BJ (cell line): ENCODE measurements at places on chromosomes 2 and 18.

DNA sequence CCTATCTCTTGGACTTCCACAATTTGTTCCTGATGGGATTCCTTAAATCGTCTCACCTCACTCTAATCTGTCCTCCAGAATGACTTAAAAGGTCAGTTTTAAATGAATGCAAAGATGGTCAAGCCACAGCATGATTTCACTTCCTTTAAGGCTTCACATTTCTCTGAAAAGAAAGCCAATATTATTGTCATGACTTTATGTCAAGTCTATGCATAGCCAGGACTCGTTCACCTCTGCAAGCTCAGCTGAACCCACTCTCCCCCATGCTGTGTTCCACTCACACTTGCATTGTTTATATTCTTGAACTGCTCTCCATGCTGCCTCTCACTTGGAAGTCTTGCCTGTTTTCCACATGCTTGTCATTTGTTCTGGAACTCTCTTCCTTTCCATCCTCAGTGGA is 298.4 kb upstream of the MMADHC start:
- DNase-seq: no peak

DNA sequence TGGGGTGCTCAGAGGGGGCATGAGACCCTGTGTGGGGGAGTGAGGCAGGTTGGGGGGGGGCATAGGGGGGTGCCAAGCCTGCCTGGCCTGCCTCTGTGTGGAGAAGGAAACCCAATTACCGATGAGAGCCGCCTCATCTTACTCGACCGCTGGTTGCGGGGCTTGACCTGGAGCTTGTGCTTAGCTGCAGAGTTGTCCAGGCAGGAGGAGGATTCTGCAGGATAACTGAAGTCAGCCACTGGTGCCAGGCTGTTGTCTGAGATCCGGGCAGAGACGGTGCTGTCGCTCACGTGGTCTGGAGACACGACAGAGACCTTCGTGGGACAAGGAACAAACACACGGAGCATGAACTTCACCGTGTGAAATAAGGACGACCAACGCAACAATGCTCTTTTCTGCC is 95.9 kb upstream of the MGAT4A start:
- DNase-seq: no peak

GRCh38 chr2:186590759-186591505 is 1.1 kb downstream of the ITGAV start:
- DNase-seq: no peak

DNA sequence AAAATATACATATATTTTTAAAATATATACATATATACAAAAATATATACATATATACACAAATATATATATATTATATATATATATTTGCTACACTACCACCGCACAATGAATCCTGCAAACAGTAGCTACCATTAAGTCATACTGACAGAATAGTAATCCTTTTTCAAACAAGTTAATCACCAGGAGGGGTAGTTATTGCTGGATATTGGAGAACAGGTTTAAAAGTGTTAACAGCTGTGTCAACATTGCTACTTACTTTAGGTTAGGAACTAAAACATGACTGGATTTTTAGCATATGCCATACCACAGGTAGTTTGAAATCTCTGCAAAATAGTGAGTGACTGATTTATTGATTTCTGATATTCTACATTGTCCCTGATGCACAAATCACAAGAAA is 529.1 kb upstream of the CDH7 start:
- DNase-seq: no peak

DNA sequence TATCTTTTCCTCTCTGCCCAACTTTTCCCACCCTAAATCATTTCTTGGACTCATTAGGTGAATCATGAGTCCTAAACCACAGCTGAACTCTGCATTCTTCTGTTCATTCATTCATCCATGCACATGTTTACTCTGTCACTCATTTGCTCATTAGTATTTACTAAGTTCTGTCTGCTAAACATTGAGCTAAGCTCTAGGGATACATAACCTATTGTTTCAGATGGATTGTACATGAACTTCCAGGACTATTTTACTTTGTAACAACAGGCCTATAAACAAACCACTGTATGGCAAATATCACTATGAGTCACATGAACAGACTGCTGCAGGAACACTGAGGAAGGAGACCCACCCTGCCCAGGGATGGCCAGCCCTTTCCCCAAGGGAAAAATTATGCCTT is 14.6 kb upstream of the DYNC2LI1 start:
- DNase-seq: peak; percentile 65

GRCh38 chr2:225073198-225073597 is 30.9 kb upstream of the DOCK10 start:
- DNase-seq: no peak

DNA sequence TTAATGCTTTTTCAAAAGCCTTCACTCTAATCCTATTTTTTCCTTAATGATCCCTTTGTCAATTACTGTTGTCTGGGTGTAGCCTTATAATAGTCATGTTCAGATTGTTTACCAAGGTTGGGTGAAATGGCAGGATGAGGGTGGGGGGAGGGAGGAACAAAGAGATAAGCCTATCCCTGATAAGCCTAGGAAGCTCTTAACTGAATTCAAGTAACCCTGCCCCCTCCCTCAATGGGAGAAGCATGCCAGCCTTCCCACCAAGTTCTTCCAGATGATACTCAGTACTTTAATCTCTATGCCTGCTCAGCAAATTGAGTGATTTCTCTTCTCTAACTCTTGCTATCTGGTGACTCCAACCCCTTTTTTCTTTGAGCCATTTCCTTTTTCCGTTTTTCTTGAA is 180.3 kb upstream of the ETAA1 start:
- no peak for DNase-seq

DNA sequence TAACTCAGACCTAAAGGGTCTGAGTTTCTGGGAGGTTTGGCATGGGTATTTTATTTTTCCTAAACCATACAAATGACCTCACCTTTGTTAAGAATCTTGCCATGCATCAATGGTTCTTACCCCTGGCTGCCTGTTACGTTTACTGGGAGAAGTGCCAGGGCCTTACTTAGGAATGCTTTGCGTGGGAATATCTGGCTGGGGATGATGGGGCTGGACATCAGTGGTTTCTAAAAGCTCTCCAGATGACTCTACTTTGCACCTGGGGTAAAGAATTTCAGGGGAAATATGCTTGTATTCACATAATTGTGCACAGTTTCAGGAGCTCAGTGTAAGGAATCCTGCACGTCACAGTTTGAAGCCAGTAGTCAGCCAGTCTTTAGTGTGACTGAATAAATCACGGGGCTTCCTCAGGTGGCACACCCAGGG is 18.2 kb upstream of the DAW1 start:
- no peak for DNase-seq

- DNase-seq: no peak
Observed at GRCh38 chr2:162623888-162624287, 214.7 kb downstream of the KCNH7 start.

GRCh38 chr2:101036562-101036961 is 34.5 kb downstream of the RPL31 start:
- DNase-seq: peak; percentile 10

- DNase-seq: no peak
Observed at GRCh38 chr2:106117347-106117746, 76.8 kb downstream of the UXS1 start.

DNA sequence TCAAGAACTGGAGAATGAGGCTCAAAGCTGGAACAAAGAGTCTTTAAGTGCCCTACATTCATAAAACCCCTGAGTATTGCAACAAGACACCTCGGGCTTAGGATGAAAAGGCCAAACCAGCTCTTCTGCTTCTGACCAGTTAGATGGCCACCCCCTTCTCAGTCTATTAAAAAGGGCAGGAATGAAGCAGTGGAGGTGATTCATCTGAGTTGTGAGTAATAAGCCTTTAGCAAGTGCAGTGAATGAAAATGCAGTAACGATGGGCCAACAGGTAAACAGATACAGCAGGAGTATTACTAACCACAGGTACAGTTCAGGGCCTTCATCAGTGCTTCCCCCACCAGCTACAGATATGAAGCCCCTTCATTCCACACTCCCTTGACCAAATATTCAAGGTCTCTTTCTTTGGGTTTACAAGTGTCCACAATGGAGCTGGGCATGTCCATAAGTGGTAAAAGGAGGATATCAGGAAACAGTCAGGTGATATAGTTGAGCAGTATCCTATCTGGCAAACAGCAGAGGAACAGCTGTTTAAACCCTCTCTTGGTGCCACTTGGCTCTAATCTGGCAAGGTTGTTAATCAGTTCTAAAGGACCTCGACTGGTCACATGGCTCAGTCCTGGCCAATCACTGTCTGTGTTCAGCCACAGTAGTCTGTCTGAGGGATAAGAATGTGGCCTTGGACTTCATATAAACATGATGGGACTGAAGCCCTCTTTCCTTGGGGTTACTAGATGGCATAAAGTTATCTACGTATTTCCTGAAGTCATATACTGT is 17.8 kb downstream of the SERPINB13 start:
- DNase-seq: peak; percentile 19

DNA sequence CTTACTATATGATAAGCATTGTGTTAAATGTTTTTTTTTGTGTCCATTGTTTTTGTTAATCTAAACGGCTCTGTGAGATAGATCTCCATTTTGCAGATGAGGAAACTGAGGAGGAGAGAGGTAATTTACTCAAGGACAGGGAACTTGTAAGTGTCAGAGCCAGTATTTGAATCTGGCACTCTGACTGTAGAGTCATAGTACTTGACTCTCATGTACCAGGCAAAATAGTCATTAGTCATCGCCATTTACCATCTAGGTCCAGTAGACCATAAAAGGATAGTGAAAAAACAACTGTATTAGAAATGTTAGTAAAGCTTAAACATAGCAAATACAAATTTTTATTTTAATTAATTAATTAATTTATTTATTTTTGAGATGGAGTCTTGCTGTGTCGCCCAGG is 4.8 kb downstream of the PSMD14 start:
- no peak for DNase-seq

GRCh38 chr18:23115683-23116096 is 19.6 kb upstream of the CABLES1 start:
- DNase-seq: peak; percentile 95

GRCh38 chr2:148614014-148614321 is 30.6 kb upstream of the EPC2 start:
- peak; percentile 9 for DNase-seq

- no peak for DNase-seq
Observed at GRCh38 chr2:72031346-72032110, 116.1 kb downstream of the CYP26B1 start.

GRCh38 chr18:41955688-41956087 is 654 bp downstream of the PIK3C3 start:
- DNase-seq: no peak

- no peak for DNase-seq
Observed at GRCh38 chr2:131033786-131034121, 59.5 kb downstream of the FAM168B start.

DNA sequence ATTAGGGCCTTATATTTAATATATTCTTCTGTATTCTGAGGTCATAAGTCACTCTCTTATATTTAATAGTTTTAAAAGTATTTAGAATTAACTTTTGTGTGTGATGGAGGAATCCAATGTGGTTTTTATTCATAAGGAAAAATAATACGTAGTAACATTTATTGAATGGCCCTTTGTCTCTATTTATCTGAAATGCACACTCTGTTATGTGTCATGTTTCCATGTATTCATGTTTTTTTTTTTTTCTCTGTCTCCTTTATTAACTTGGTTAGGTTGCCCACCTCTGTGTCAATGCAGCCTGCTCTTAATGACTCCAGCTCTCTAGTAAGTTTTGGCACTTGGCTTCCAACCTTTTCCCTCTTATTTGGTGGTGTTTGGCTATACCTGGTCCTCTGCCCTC is 33.8 kb downstream of the RNF144A start:
- no peak for DNase-seq

- DNase-seq: no peak
Observed at GRCh38 chr18:75267643-75268363, 57.2 kb downstream of the TSHZ1 start.

GRCh38 chr2:4653991-4654390 is 950.6 kb downstream of the DCDC2C start:
- DNase-seq: no peak

DNA sequence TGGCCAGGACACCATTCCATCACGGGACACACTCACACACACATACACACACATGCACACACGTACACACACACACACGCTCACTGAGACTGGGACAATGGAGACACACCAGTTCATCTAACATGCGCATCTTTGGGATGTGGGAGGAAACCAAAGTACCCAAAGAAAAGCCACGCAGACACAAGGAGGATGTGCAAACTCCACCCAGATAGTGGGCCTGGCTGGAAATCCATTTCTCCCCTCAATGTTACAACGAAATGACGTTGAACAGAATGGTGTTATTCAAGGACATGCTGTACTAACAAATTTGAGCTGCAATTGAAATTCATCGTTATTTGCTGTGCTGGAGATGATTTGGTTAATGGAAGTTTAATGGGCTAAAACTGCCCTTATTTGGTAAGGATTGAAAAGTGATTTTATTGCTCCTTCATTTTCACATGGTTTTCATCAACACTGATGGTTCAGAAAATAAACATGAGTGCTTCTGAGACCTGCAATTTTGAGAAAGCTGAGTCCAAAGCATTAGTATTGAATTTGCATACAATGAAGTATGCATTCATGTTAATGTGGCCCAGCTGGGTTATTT is 110.0 kb downstream of the KCNE4 start:
- DNase-seq: no peak

DNA sequence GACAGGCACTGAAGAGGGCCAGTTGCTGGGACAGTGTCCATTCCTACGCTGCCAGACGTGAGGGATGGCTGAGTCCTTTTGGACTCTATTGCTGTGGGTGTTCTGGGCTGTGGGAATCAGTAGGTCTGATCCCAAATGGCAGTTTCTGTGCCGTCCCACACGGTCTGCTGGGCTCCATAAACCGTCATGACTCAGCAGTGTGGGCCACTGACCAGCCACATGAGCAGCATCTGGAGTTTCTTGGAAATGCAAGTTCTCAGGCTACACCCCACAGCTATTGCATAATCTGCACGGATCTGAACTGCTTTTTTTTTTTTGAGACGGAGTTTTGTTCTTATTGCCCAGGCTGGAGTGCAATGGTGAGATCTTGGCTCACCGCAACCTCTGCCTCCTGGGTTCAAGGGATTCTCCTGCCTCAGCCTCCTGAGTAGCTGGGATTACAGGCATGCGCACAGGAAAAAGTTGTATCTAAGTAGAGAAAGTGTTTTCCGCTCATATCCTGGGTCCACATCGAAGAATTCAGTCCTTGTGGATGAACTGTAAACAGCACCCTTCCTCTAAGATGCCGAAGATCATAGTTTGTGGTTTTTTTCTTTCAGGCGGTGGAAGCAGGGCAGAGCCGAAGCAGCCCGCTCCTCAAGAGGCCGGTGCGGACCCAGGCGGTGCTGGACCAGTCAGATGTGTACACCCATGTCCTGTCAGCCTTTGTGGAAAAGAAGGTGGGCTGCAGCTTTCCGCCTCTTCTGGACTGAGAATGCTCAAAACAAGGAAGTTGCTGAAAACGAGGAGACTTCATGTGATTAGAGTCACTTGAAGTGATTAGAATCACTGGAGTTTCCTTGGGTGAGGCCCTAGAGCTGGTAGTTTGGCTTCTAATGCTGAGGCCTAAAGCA is 25.5 kb downstream of the RMC1 start:
- DNase-seq: peak; percentile 69

- no peak for DNase-seq
Observed at GRCh38 chr2:225602205-225602604, 202.7 kb downstream of the NYAP2 start.

DNA sequence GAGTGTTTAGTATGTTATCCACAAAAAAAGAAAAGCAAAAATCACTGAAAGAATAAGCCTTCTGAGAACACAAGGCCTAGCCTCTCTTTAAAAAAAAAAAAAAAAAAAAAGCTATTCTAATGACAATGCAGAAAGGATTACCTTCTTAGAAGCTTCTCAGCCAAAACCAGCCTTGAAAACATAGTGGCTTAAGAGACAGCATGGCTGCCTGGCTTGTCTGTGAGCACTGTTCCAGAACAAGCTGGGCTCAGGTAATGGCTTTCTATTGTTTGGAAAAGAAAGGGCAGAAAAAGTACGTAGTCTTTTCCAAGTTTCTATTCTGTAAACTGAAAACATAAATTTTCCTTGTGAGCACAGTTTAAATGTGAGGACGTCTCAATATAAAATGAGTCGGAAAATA is 119.5 kb downstream of the MAP3K20 start:
- DNase-seq: no peak
